ENCODE measurements at places on chromosomes 16 and 17.
A peak's percentile ranks its signal among the peaks of the same experiment; 100 is the strongest.

- peak; percentile 12 for DNase-seq
Observed at GRCh38 chr17:55518510-55518909, 7.3 kb upstream of the SMIM36 start.

DNA sequence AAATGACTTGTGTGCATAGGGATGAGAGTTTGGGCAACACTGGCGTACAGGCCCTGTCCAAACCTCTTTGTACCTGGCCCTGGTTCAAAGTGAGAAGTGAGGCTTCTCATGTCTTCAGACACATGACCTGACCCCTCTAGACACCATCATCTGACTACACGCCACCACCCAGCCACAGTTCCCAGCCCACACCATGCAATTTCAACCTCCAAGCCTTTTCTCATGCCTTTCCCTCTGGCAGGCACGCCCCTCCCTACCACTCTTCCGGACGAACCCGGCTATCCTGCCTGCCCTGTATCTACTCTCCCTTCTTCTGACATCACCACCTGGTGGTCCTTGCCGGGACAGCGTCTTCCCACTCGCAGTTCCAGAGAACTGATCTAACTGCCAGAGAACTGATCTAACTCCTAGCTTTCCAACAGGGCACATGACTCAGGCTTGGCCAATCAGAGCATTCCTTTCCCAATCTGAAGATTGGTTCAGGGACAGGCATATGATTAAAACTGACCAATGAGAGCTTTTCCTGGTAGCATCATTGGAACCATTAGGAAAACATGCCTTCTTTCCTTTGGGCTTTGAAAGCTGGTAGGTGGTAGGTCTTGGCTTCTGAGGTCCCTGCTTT, 27.1 kb upstream of the IL21R start:
- DNase-seq, result peak; percentile 91

GRCh38 chr16:2711370-2712062, 8.5 kb downstream of the PRSS27 start:
- DNase-seq, result no peak

DNA sequence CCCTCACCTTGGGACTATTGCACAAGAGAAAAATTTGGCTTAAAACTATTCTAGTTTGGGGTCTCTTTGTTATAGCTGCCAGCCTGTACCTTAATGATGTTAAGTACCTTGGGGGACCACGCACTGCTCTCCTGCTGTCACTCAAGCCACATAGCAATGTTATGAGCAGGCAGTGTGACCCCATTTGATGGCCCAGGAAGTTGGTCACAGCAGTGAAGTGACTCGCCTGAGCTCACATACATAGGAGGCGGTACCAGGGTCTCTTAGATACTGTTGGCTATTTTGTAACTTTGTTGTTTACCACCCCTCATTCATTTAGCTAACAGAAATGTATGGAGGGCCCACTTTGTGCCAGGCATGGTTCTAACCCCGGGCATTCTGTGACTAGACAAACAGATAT, 16.4 kb downstream of the KCNG4 start:
- DNase-seq, result no peak

GRCh38 chr17:46027048-46027975, 28.3 kb downstream of the STH start:
- DNase-seq, result no peak

GRCh38 chr16:57689762-57690558, 4.6 kb upstream of the DRC7 start:
- DNase-seq, result peak; percentile 80

DNA sequence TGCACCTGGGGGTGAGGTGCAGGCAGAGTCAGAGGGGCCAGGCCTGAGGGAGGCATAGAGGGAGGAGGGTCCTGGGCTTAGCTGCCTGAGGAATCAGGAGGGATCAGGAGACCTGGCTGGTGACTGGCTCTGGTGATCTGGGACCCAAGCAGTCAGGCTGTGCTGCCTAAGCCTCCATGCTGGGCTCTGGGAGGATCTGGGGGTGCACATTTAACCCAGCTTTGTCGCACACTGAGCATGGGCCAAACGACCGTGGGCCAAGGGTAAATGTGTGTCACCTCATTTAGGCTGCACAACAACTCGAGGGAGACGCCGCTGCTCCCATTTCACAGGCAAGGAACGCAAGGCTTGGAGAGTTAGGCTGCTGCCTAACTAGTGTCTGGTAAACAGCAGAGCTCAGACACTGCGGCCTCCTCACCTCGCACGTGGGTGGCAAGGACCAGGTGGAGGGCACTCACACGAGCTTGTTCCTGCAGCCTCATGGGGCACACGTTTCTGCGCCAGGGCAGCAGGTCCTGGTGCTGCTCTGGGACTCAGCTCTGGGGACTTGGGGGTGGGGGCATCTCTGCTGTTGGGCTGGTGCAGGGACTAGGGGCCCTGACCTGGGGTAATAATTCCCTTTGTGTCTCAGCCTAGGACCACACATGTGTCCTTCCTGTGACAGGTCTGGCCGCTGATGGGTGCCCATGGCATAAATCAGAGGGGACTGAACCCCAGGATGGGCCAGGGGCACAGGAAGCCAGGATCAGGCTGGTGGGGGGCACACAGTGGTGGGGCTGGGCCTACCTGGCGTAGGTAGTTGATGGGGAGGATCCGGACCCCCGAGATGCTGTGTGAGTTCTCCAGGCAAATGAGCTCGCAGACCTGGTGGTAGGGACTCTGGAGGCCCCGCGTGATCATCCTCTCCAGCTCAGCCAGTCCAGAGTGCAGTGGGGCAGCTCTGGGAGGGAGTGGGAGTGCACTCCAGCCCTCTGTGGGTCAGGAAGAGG, 18.7 kb downstream of the TMEM235 start:
- DNase-seq, result no peak

DNA sequence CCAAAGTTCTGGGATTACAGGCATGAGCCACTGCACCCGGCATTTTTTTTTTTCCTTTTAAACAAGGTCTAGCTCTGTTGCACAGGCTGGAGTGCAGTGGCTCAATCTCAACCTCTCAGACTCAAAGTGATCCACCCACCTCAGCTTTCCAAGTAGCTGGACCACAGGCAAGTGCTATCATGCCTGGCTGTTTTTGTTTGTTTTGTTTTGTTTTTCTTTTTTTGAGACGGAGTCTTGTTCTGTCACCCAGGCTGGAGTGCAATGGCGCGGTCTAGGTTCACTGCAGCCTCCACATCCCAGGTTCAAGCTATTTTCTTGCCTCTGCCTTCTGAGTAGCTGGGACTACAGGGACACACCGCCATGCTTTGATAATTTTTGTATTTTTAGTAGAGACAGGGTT, 19.1 kb upstream of the ZC3H7A start:
- DNase-seq, result no peak

GRCh38 chr17:50559674-50560184, 786 bp upstream of the CACNA1G start:
- peak; percentile 44 for DNase-seq

- no peak for DNase-seq
Observed at GRCh38 chr16:88705801-88706228, 393 bp downstream of the RNF166 start.

DNA sequence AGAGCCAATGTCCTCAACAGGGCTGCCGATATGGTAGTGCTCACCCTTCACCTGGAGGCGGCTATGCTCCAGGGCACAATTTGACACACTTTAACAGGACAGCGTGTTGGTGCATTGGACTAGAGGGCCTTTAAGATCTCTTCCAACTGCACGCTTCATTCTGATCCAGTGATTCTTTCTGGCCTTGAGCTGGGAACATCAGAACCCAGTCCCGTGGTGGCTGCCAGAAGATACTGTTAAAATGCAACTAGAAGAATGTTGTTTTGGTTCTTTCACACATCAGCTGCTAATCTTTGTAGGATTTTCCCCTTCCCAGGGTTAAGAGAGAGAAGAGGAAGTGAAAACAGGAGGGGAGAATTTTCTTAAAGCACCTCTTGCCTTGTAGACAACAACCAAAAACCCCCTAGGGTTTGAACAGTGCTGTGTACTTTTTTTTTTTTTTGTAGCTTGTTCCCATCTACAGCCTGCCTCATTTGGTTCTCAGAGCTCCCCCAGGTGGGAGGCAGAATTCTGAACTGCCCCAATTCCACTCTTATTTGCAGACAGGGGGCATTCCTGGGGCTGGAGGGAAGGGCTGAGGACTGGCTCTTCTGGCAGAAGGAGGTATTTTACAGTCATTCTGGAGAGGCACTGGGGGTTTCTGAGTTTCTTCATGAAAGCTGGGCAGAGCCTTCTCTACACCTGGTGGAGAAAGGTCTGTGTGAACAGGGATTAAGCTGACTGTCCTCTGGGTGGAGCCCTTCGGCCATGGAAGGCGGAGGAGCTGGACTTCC, 32.4 kb downstream of the SMARCE1 start:
- DNase-seq, result peak; percentile 88

DNA sequence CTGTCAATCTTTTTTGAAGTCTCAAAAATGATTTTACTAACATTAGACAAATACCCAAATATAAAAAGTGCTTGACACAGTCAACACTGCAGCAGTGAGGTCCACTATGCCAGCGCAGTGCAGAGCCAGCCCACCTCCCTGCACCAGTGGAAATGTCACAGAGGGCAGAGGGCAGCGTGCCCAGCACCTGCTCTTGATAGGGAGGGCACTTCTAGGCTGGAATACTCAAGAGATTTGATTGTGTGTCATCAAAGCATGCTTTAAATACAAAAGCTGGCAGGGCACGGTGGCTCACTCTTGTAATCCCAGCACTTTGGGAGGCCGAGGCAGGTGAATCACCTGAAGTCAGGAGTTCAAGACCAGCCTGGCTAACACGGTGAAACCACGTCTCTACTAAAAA, 136.0 kb downstream of the ANKRD11 start:
- DNase-seq, result no peak

- DNase-seq, result no peak
Observed at GRCh38 chr16:49415083-49415482, 41.5 kb downstream of the C16orf78 start.

- peak; percentile 95 for DNase-seq
Observed at GRCh38 chr16:68719993-68720489, 17.1 kb upstream of the CDH1 start.

DNA sequence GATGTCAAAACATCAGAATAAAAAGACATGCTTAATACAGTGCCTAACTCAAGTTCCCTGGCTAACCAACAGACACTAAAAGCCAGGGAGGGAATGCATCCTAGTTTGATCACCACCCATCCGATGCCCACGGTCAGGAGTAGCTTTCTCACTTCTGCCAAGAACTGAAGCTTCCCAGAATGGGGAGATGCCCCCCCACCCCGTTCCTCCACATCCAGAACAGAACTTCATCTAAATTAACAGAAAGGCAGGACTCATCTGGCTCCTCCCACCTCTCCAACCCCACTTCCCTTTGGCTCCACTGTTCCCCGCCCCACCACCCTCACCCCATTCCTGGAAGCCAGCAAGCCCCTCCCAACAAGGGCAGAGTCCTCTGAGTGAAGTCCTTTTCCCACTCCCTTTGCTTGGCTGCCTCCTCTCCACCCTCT, 33.7 kb downstream of the GDE1 start:
- no peak for DNase-seq

- DNase-seq, result no peak
Observed at GRCh38 chr16:82924075-82924854, 297.5 kb downstream of the CDH13 start.

DNA sequence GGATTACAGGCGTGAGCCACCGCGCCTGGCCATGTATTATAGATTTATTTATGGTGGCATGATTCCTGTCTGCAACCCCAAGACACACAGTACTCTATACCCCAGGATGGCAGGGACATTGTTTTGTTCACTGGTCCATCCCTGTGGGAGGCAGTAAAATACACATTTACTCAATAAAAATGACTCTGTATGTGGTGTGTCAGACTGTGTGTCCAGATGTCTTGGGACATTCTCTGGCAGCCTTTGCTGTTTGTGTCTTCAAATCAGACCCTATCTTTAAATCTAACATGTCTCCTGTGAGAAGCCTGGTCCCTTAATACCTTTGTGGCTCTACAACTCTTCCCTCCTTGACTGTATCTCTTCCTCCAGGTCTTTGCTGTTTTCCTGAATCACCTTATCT, 1.7 kb upstream of the COASY start:
- no peak for DNase-seq

GRCh38 chr17:34299027-34299426, 13.5 kb downstream of the CCL11 start:
- DNase-seq, result no peak

DNA sequence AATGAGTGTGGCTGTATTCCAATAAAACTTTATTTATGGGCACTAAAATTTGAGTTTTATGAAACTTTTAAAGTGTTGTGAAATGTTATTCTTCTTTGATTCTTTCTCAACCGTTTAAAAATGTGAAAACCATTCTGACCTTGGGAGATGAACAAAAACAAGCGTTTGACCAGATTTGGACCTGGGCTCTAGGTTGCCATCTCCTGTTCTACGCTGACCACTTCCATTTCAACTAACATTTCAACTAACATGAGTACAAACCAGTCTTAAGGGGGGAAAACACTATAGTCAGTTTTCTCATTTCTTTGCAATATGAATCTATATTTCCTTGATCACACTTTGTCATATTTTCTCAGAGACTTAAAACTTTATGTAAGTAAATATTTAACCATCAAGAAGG, 118.4 kb upstream of the IRX5 start:
- no peak for DNase-seq

GRCh38 chr16:1428511-1428910, 2.4 kb upstream of the PERCC1 start:
- DNase-seq, result peak; percentile 46

DNA sequence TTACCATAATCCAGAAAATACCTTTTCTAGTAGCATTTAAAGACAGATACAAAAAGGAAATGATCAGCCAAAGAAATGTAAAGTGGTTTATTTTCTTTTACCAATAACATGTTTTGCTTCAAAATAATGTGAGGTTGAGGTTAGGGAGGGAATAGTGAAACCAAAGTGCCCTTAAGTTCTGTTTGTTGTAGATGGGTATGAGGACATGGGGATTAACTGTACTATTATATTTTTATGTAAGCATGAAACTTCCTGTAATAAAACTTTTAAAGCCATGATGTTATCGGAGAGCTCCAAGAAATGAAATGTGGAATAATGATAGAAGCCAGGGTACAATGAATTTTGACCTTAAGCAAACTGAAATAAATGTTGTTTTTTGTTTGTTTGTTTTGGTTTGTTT, 9.9 kb downstream of the C16orf46 start:
- no peak for DNase-seq

DNA sequence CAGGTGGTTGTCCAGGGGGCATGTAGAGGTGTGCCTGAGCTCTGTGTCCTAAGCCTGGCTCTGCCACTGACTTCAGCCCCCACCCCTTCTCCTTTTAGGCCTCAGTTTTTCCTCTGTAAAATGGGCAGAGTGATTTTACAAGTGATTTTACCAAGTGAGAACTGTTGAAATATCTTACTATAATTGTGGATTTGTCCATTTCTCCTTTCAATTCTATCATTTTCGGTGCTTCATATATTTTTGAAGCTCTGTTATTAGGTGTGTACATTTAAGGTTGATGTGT, 21.7 kb upstream of the HOXB9 start:
- no peak for DNase-seq

DNA sequence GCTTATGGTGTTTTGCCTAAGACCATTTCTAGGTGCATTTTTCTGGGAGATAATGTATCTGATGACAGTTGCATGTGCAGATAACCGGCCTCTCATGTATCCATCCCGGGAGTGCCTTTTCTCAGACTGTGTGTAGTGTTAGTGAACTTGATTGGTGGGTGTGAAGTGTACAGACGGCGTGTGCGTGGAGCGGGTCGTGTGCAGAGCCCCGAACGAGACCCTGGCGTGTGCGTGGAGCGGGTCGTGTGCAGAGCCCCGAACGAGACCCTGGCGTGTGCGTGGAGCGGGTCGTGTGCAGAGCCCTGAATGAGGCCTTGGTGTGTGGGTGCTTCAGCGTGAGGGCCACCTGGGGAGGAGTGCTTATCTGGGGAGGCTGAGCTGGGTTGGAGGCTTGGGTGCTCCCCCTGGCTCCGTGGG, 28.9 kb upstream of the ZNF750 start:
- DNase-seq, result no peak

Measured in GM12865 (cell line).